Mesothelial cell of epicardium (in vitro differentiated cells): ENCODE measurements at places on chromosomes 3 and 15. TPM values are rescaled to one million over a fixed set of nuclear protein-coding genes. Genes with fewer than 3 reads are reported as not detected.

DNA sequence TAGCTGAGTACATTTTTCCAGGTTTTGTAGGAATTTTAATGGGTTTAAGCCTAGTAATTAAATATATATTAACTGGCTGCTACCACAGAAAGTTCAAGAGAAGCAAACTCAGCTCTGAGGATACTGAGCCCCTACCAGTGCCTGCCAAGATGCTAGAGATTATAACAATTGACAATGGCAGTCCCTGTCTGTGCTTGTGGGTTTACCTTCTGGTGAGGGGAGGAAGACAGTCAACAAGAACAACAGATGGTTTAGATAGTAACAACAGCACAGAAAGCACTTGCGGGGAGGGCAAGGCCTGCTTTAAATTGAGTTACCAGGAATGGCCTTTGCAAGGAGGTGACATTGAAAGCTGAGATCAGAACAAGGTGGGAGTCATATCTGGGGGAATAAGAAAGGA is 56.6 kb upstream of the ARHGEF3 start:
- no peak for DNase-seq

PLA1A gene
- total RNA-seq = not detected in 3 replicates

RTP1 gene
- total RNA-seq = not detected in 3 replicates

CCR3 gene
- not detected in 3 replicates for total RNA-seq
